ENCODE measurements at places on chromosomes 1 and 21. TPM values are rescaled to one million over a fixed set of nuclear protein-coding genes. Genes with fewer than 3 reads are reported as not detected.

The LGR6 gene
- 0.14 TPM for total RNA-seq

The AMY2A gene
- 2.2 TPM for total RNA-seq

The CELA3A gene
- not detected for total RNA-seq

The NME7 gene
- total RNA-seq = 32.1 TPM
